CD4-positive, alpha-beta T cell treated with Interleukin-12 subunit alpha and Interleukin-12 subunit beta, for 1 hour (primary cell): ENCODE measurements at places on chromosomes 6 and 20.

GRCh38 chr20:2298701-2299100 is 2.9 kb downstream of the TGM3 start:
- DNase-seq: no peak

- DNase-seq: no peak
These were observed 129.1 kb upstream of the OLIG3 start for GRCh38 chr6:137623293-137623692.

DNA sequence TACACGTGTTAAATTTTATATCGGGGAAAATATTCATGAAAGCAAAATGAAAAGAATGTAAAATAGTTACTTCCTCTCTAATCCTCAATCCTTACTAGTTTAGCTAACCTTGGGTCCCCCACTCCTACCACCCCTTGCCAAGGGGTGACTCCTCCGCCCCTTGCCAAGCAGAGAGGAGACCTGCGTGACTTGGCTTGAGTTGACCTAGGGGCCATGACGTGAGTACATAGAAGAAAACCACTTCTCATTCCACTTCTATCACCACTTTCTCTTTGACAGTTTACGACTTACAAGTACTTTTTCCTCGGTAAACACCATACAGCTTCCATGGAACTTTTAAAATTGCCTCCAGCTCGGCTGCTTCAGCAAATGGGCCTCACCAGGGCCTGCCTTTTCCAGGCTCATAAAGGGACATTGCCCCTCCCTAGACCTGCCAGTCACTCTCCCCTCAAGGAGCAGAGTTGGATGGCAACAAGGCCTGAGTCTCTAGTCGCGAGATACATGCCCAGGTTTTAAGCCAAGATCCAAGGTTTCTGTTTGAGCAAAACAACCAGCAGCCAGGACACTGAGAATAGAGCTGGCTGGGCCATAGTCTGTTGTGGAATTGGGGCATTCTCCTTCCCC is 29.9 kb downstream of the SDCBP2 start:
- DNase-seq: no peak

GRCh38 chr6:43628393-43629103 is 516 bp downstream of the GTPBP2 start:
- peak; percentile 66 for DNase-seq

- no peak for DNase-seq
These were observed 1.8 kb upstream of the C6orf163 start for GRCh38 chr6:87342829-87343228.

GRCh38 chr20:32912688-32913087 is 54.0 kb downstream of the EFCAB8 start:
- DNase-seq: no peak

GRCh38 chr6:139690007-139690406 is 315.6 kb upstream of the CITED2 start:
- DNase-seq: no peak

GRCh38 chr6:41779336-41779735 is 364 bp downstream of the FRS3 start:
- no peak for DNase-seq

DNA sequence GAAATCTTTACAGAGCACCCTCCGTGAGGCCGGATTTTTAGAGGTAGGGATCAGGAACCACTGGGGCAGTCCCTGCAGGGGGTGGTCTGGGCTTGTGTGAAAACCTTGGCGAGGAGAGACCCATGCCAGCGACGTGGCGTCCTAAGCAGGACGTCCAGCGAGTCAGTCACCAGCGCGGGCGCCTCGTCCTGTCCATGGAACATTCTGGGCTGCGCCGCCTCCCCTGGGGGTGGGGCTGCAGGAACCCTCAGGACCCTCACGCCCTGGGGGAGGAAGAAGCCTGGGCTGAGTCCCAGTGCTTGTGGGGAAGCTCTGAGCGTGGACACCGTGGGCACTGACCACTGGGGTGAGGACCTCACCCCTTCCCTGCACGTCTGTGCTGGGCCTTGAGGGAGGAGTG is 25.7 kb upstream of the DACT2 start:
- DNase-seq: no peak

DNA sequence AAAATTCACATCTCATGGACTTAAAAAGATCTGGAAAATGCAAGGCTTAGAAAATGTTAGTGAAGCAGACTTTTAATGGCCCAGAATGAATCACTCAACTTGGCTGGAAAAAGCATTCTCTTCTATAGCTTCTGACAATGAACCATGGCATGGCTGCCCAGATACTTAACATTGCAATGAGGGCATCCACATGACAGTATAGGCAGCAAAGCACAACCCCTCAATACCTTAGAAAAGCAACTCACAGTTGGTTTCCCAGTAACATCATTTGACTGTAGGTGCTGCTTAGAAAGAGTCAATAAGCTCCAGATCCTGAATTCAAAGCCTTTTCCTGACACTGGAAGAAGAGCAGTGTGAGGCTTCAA is 155.8 kb downstream of the EYA4 start:
- no peak for DNase-seq

DNA sequence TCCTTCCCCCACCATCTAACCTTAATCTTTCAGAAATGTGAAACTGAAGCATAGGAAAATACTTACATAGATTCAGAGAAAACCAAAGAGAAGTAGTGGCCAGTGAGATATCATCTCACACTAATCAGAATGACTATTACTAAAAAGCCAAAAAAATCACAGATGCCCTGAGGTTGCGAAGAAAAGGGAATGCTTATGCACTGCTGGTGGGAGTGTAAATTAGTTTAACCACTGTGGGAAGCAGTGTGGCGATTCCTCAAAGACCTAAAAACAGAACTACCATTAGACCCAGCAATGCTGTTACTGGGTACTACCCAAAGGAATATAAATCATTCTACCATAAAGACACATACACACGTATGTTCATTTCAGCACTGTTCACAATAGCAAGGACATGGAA is 9.2 kb upstream of the PREX1 start:
- no peak for DNase-seq

DNA sequence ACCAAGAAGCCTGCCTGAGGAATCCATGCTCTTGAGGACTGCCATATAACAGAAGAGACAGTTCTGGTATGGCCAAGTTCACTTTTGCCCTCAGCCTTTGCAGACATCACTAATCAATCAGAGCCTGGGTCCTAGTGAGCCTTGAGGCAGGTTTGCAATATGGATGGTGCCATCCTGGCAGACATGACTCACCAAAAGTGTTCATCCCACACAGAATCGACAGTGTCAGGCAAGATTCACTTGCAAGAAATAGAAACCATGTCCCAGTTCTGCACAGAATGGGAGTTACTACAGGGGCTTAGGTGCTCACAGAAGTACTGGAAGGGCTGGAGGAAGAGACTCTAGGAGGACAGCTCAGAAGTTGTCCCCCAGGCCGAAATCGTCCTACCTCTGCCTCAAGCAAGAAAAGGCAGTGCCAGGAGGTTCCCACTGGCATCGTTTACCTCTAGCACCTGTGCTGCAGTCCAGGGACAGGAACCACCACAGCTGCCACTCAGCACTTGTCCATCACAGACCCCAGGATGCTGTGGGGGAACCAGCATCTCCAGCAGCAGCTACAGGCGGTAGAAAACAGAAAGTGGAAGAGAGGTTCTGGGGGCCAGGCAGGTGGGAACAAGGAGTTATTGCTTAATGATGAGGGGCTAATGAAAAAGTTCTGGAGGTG is 42.6 kb upstream of the PHACTR3 start:
- no peak for DNase-seq

DNA sequence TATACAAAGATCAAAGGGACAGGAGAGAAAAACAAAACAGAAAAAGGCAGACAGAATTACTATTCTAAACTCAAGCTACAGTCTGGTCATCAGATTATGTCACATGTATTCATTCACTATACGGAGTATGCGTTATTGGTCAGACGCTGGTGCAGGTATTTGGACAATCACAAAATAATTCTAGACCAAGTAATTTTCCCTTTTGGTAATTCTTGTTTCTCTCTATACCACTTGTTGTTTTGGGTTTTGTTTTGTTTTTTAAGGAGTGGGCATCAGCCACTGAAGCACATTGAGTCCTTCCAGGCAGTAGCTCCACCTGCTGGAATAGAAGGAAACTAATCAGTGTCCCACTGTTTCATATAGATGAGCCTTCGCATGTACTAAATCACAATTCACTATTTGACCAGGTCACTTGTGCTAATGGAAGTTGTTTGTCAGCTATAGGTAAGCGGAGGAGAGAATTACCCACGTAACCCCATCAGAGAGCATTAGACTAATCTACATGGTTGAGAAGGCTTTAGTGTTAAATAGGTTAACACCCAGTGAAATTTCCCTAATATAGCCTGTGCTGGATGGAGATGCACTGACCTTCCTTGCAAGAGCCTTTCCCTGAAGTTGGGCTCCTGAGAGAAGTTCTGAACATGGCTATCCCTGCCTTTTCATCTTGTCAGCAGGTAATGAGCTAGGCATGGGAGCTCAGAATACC is 77.9 kb downstream of the TNFAIP3 start:
- DNase-seq: peak; percentile 55

DNA sequence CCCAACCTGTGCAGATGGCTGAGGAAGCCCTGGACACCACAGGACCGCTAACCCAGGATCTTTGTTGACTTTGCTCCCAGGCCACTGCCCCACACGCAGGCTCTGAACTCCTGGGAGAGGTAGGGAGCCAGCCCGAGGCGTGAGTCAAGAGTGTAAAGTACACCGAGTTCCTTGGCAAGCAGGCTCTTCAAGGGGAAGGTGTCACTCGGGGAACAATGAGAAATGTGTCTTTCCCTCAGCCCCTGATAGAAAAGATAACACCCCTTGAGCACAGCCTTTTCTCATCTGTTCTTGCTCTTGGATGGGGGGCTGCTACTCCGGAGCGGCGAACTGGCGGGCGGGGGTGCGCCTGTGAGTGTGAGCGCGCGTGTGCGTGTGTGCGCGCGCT is 472 bp upstream of the EDN3 start:
- no peak for DNase-seq

GRCh38 chr6:38593409-38593808 is 46.3 kb downstream of the BTBD9 start:
- DNase-seq: no peak

GRCh38 chr6:20538131-20538662 is 3.9 kb downstream of the CDKAL1 start:
- no peak for DNase-seq

GRCh38 chr20:32945710-32946221 is 58.5 kb downstream of the SUN5 start:
- DNase-seq: peak; percentile 60

- DNase-seq: peak; percentile 11
These were observed 65.7 kb upstream of the EEF1A1 start for GRCh38 chr6:73586416-73586974.

DNA sequence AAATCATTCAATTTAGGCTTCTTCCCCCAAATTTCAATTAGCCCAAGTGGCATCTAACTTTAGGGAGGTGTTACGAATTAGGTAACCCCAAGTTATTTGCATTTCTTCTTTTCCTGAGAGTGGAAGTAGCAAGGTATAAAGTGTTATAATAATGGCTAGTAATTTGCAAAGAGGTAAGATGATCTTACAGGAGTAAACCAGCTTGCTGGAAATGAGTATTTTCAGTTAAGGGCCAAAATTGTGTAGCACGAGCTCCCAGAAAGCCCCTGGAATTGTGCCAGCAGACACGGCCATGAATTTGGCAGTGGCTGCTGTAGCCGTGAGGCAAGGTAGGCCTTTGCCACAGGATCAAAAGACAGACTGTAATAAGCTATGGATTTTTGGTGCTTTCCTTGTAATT is 38.0 kb downstream of the CITED2 start:
- peak; percentile 17 for DNase-seq

- DNase-seq: no peak
These were observed 45.2 kb downstream of the PPP1R3G start for GRCh38 chr6:5130135-5130866.

- DNase-seq: no peak
These were observed 37.6 kb upstream of the TENT5A start for GRCh38 chr6:81790034-81790433.

- no peak for DNase-seq
These were observed 76.7 kb downstream of the BCKDHB start for GRCh38 chr6:80183019-80183795.

GRCh38 chr6:79711167-79711566 is 80.0 kb downstream of the SH3BGRL2 start:
- DNase-seq: no peak

DNA sequence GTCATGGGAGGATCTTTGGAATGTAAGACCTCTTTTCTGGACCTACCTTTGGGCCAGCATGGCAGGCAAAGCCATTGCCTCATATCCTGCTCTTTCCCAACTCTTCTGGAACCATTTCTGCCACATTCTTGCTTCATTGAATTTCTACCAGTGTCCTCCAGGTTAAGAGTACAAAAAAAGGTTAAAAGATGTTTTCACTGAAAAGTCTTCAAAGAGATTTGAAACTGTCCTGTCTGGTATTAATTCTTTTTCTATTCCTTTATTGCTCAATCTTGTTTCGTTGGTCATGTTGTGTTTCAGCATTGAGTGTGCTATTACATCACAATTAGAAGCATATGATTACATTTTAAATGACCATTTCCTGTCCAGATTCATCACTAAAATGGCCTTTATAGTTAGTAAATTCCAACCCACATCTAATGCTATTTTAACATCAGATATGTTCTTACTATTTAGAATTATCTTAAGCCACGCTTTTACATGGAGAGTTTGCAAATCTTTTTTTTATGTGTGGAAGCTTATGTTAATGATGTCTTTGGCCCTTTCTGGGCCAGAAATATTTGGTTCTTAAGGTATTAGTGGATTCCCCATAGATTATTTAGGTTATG is 450.9 kb downstream of the GJA1 start:
- DNase-seq: no peak

- no peak for DNase-seq
These were observed 17.6 kb upstream of the ZFP64 start for GRCh38 chr20:52209154-52209571.

GRCh38 chr20:31515775-31516107 is 1.5 kb downstream of the HM13 start:
- peak; percentile 6 for DNase-seq

DNA sequence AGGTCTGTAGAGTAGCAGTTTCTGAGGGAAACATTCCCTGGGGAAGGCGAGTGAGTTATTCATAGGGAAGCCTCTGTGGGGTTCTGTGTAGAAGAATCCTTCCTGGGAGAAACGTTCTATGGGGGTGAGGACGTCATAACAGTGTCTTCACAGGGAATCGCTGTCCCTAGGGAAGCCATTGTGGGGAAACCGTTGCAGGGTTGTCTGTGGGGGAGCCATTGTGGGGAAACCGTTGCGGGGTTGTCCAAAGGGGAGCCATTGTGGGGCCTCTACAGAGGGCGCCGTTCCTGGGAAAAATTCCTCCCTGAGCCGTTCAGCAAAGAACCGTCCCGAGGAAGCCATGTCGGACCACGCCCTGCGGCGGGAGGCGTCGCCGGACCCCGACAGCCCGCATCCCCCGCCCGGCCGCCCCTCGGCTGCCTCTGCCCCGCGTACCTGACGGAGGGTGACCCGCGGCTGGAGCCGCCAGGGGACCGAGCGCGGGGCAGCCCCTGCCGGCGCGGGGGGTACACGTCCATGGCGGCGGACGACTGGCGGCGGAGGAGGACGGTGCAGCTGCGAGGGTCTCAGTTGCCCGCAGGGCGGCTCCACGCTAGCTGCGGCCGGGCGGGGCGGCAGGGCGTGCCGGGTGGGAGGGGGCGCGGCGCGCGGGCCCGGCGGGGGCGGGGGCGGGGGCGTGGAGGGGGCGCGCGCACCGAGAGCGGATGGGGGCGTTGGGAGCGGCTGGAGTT is at the start of gene DNAAF9:
Gene DNAAF9, minus strand, starts transcription at position 630 of the 731 bp plus-strand sequence. Its CDS starts 112 bp downstream, at position 518.
- peak; percentile 77 for DNase-seq

- DNase-seq: no peak
These were observed 10.5 kb upstream of the SCUBE3 start for GRCh38 chr6:35203152-35203670.

GRCh38 chr6:47083586-47084047 is 41.5 kb upstream of the ADGRF1 start:
- DNase-seq: no peak

GRCh38 chr20:37245216-37246150 is 16.1 kb downstream of the GHRH start:
- DNase-seq: no peak
